Myocyte (in vitro differentiated cells): ENCODE measurements at places on chromosomes 13 and 19. TPM values are rescaled to one million over a fixed set of nuclear protein-coding genes. Genes with fewer than 3 reads are reported as not detected.

The HRC gene
- 375 and 578 TPM in 2 replicates for total RNA-seq

The CDADC1 gene
- 2.7 and 6.9 TPM in 2 replicates for total RNA-seq

The SPACA4 gene
- not detected in 2 replicates for total RNA-seq

The TMEM143 gene
- 10.1 and 10.4 TPM in 2 replicates for total RNA-seq

The TNNT1 gene
- 4,534 and 4,610 TPM in 2 replicates for total RNA-seq

The GPALPP1 gene
- total RNA-seq: 27.5 and 30.7 TPM in 2 replicates

The TMC4 gene
- total RNA-seq: 0.86 and 4.2 TPM in 2 replicates

The OR7G2 gene
- total RNA-seq: not detected in 2 replicates

The SLAIN1 gene
- 0.10 and 0.21 TPM in 2 replicates for total RNA-seq

The CLDND2 gene
- total RNA-seq: not detected in 2 replicates

The PNMA8A gene
- total RNA-seq: 89.0 and 102 TPM in 2 replicates

The ZNF776 gene
- 15.0 and 15.4 TPM in 2 replicates for total RNA-seq

The SERPINE3 gene
- total RNA-seq: not detected in 2 replicates

The ZNF91 gene
- total RNA-seq: 29.2 and 44.7 TPM in 2 replicates

The PDCD2L gene
- 23.9 and 28.3 TPM in 2 replicates for total RNA-seq

The RAB11B gene
- total RNA-seq: 10.0 and 12.5 TPM in 2 replicates

The IL4I1 gene
- 0.35 and 0.83 TPM in 2 replicates for total RNA-seq

The SWSAP1 gene
- total RNA-seq: 0.86 and 1.7 TPM in 2 replicates

The COX7A1 gene
- total RNA-seq: not detected in 2 replicates

The GSX1 gene
- total RNA-seq: not detected in 2 replicates

The CGB7 gene
- 0.29 TPM in 1 of 2 replicates, not detected in the other for total RNA-seq

The FAM83E gene
- total RNA-seq: 5.1 and 7.9 TPM in 2 replicates

The KLK15 gene
- total RNA-seq: not detected in 2 replicates

The IPO5 gene
- total RNA-seq: 173 and 191 TPM in 2 replicates

The PCDH20 gene
- total RNA-seq: not detected in 2 replicates

The NLRP12 gene
- not detected in 2 replicates for total RNA-seq

The C13orf42 gene
- not detected in 2 replicates for total RNA-seq

The ETV2 gene
- not detected in 2 replicates for total RNA-seq

The GJB6 gene
- not detected in 2 replicates for total RNA-seq

The TMEM190 gene
- not detected in 2 replicates for total RNA-seq

The FPR1 gene
- 0.05 and 0.16 TPM in 2 replicates for total RNA-seq

The B3GLCT gene
- total RNA-seq: 4.2 and 5.0 TPM in 2 replicates

The CTU1 gene
- 16.2 and 17.8 TPM in 2 replicates for total RNA-seq

The KIR3DL1 gene
- total RNA-seq: not detected in 2 replicates

The ADGRE2 gene
- total RNA-seq: 0.47 and 1.1 TPM in 2 replicates

The KLF1 gene
- total RNA-seq: not detected in 2 replicates

The NLRP7 gene
- total RNA-seq: not detected in 2 replicates

The SMIM24 gene
- not detected in 2 replicates for total RNA-seq

The ZSCAN1 gene
- not detected in 2 replicates for total RNA-seq

The FFAR3 gene
- not detected in 2 replicates for total RNA-seq

The NKPD1 gene
- total RNA-seq: 0.10 and 0.13 TPM in 2 replicates

The PSG1 gene
- 4.7 and 16.3 TPM in 2 replicates for total RNA-seq

The ODAD3 gene
- total RNA-seq: 0.10 and 0.32 TPM in 2 replicates

The ADGRE1 gene
- total RNA-seq: not detected in 2 replicates

The ADGRE3 gene
- not detected in 2 replicates for total RNA-seq

The KIR2DL3 gene
- total RNA-seq: not detected in 2 replicates

The FGF14 gene
- under 0.01 TPM in 1 of 2 replicates, not detected in the other for total RNA-seq

The SIGLEC8 gene
- total RNA-seq: not detected in 2 replicates

The ZNF440 gene
- 6.5 and 6.9 TPM in 2 replicates for total RNA-seq

The CEACAM19 gene
- total RNA-seq: 4.9 and 6.9 TPM in 2 replicates

The KIR2DL1 gene
- total RNA-seq: not detected in 2 replicates

The WDR88 gene
- not detected in 2 replicates for total RNA-seq
